ENCODE measurements at places on chromosomes 11 and 22.

- no peak for DNase-seq
These were observed 42.3 kb downstream of the C11orf96 start for GRCh38 chr11:43984519-43985385.

- peak; percentile 41 for DNase-seq
These were observed 3.1 kb upstream of the MN1 start for GRCh38 chr22:27804470-27805297.

- DNase-seq = no peak
These were observed 2.9 kb downstream of the TPCN2 start for GRCh38 chr11:69051381-69052342.

DNA sequence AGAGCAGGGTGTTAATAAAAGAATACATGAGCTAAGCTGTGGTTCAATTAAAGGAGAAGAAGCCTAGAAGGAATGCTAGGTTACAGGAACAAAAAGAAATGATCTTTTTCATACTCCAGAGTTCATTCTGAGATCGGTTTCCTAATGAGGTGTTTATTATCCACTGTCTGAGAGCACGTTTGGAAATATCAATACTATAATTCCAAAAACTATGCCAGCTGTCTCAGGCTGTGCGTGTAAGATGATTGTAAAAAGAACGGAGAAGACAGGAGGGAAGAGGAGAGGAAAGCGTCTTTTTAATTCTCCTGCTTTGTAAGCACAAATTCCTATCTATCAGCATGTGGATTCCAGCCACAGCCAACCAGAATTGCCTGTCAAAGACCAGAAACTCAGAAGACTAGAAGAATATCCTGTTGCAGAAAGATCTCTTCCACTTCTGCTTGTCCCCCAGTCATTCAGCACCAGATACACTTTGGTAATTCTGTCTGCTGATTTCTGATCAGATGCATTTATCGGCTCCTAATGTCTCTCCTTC lies 25.7 kb downstream of the APOL5 start:
- no peak for DNase-seq

DNA sequence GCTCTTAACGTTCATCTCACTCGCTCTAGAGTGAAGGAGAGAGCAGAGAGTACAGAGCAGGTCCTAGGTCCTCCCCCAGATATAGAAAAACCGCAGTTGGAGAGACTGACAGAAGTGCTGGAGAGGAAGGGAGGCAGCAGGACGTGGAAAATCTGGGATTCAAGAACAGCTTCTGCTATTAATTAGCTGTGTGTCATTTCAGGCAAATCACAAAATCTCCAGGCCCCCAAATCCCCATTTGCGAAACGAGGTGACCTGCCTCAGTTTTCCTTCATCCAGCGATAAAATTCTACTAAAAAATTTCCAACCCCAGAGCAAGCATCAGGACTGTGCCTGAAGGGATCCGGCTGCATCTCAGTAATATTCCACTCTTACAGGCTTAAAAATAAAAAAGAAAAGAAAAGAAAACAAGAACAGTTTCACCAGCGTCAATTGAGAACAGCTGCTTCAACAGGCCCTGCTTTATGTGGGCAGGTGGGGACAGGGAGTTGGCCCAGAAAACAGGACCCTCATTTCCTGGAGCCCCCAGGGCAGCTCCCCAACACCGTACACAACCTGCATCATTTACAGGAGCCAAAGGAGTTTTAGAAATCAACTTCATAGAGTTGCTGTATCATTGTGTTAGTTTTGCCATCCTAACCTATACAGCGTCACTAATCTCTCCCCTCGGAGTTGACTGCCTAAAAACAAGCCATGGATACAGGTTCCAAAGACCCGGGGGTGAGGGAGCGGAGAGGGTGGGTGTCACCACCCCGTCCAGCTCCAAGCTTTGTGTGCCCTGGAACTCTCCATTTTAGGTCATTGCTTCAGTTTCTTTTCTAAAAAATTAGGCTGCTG lies 2.3 kb upstream of the MALAT1 start:
- no peak for DNase-seq

GRCh38 chr11:14202251-14203196 lies 156.5 kb downstream of the RRAS2 start:
- no peak for DNase-seq

GRCh38 chr11:44775985-44776446 lies 49.3 kb downstream of the TSPAN18 start:
- DNase-seq = no peak

- no peak for DNase-seq
These were observed 47.5 kb upstream of the MRGPRX1 start for GRCh38 chr11:18986744-18987143.

- no peak for DNase-seq
These were observed 20.4 kb upstream of the LYVE1 start for GRCh38 chr11:10588904-10589303.

GRCh38 chr22:40932396-40932795 lies 18.8 kb upstream of the RBX1 start:
- no peak for DNase-seq

DNA sequence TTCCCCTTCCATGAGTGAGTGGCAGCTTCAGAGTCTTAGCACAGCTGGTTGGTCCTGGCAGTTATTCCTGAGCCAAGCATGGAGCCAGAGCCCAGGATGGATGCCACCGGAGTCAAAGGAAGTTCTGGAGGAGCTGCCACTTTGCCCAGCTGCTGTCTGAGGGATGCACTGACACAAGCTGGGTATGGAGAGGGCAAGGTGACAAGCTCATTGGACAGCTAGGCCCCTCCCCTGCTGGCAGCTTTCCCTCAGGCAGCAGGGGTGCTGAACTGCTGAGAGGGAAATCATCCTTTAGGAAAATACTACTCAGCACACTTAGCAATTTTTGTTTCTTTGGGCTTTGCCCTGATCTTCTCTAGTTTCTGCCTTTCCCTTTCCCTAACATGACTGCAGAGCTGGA lies 99.3 kb upstream of the SESN3 start:
- no peak for DNase-seq

DNA sequence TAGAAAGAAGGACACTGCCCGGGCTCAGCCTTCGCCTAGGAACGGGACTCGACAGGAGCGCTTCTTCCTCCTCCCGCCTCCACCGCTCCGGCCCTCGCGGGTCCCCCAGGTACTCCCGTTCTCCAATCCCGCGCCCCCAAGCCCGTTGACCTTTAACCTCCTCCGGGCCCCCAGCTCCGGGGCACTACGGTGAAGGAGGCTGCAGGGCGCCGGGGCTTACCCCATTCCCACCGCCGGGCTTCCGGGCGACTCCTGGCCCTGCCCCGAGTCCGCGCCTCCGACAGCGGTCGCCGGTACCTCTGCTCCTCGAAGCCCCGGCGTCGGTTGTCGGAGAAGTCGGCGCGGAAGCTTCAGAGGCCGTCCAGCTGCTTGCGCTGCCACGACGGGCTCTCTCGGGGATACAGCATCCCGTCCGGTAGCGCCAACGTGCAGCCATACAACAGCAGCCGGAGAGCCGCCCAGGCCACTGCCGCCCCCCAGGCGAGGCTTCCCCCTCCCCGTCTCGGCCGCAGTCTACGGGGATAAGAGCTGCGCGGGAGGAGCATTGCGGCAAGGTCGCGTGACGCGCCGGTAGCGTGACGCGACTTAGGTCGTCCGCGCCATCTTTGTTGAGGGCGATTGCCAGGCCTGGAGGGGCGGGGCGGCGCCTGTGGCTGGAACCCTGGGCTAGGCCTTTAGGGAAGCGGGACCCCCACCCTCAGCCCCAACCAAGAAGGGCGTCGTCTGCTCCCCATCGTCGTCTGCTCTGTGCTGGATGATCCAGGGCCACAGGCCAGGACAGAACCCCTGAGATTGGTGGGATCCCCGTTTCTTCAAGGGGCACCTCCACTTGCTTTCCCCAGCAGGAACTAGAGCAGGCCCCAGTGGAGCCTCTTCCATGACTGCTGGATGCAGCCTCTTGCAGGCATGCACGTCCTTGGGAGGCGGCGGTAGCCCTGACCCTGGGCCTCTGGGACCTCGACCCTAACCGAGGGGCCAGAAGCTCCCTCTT lies 26.3 kb downstream of the RGL4 start:
- DNase-seq = peak; percentile 87

GRCh38 chr11:120192831-120193625 lies 17.8 kb upstream of the OAF start:
- no peak for DNase-seq

DNA sequence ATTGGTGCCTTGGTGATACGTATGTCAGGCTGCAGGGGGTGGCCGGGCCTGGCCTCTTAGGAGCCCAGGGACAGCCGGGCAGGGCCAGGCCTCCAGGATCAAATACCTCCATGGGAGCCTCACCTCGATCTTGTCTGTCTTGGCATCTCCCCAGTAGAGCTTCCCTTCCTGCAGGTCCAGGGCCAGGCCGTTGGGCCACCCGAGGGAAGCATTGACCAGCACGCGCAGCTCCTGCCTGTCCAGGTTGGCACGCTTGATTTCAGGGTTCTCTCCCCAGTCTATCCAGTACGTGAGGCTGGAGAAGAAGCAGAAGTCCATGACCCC lies 137.7 kb downstream of the CRYBB2 start:
- DNase-seq = no peak

- DNase-seq = peak; percentile 43
These were observed 4.2 kb upstream of the STIP1 start for GRCh38 chr11:64181506-64182411.

- no peak for DNase-seq
These were observed 38.5 kb upstream of the HMOX1 start for GRCh38 chr22:35342390-35342789.

- DNase-seq = no peak
These were observed 166.7 kb downstream of the TBC1D22A start for GRCh38 chr22:46929046-46929709.

GRCh38 chr11:73347067-73347466 lies 29.1 kb upstream of the RELT start:
- DNase-seq = no peak

- no peak for DNase-seq
These were observed 340.8 kb upstream of the PITPNB start for GRCh38 chr22:28259774-28260312.

DNA sequence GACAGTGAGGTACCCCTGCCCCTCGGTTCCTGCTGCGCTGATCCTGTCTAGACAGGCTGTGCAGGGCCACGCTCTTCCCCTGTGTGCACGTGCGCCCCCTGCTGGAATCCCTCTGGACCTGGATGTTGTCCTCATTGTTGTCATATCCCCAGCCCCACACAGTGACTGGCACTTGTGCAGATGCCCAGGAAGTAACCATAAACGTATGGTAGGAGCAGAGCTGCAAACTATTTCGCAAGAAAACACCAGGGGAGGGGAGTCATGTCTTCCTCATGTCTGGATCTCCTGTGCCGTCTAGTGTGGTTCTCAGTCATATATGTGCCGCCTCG lies 114.7 kb downstream of the CRYBB2 start:
- peak; percentile 57 for DNase-seq

GRCh38 chr11:75850787-75851186 lies 35.8 kb downstream of the UVRAG start:
- DNase-seq = no peak

GRCh38 chr11:440065-441042 lies 1.5 kb downstream of the ANO9 start:
- no peak for DNase-seq

DNA sequence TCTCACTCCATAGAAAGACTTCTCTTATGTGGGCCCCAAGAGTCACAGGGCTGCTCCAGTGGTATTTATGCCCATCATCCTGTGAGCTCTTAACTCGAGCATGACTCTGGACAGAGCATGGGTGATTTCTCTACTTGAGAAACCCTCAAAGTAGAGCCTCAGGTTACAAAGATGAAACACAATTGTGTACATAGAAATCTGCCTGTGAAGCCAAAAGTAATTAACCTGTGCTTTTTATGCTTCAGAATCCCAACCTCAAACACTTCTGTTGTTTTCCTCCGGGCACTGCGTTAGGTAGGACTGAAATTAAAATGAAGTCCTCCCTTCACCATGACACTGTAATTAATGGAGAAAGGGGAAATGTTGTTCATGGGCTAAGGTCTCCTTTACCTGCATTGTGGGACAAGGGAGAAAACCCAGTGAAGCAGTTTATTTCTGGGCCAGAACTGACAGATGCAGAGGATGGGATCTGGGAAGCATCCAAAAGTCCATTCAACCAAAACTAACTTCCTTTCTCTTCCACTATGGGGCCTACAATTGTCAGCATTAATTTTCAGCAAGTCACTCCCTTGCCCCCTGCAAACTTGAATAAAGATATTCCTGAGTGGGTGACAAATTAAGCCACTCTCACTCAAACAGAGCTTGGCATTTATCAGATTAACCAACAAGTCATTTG lies 24.1 kb upstream of the POU2AF1 start:
- no peak for DNase-seq

GRCh38 chr11:5922749-5923426 lies 19.2 kb upstream of the OR56A3 start:
- no peak for DNase-seq

DNA sequence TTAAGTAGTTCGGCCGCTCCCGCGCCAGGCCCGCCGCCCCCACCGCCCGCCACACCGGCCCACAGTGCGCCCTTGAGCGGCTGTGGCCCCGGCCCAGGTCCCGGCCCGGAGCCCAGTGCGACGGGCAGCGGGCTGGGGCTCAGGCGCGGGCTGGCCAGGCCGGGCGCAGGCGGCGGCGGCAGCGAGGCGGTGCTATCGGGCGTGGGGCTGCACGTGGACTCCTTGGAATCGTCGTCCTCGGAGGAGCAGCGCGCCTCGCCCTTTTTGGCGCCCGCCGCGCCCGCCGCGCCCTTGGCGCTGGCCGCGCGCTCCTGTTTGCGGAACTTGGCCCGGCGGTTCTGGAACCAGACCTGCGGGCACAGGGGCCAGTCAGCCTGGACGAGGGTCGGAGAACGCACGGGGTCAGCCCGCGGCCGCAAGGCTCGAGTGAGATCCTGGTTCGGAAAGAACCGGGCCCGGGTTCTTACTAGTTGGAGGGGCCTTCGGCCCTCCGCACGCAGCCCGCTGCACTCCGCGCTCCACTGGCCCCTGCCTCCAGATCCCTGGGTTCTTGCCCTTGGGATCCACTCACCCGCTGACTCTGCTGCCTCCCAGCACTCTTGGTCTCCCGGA lies 4.0 kb downstream of the PHOX2A start:
- no peak for DNase-seq

DNA sequence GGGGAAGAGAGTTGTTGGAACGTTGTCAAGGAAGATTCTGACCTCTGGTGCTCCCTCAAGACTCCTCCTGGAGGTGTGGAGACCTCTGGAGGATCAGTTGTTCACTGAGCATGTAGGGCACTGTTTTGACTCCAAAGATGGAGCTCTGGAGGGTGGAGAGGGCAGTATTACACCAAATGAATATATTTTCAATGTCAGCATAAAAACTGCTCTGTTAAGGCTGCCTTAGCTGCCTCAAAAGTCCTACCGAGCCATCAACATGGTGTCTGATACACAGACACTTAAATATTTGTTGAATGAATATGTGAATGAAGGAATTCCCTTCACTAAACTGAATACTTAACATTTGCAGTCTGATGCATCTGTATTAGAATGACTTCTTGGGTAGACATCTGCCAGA lies 144.2 kb upstream of the SPON1 start:
- no peak for DNase-seq
